CD4-positive, alpha-beta memory T cell (primary cell): ENCODE measurements at places on chromosomes 6 and 20.
A peak's percentile ranks its signal among the peaks of the same experiment; 100 is the strongest.

- DNase-seq = no peak
These were observed 48.9 kb upstream of the BHLHE23 start for GRCh38 chr20:63055575-63056235.

GRCh38 chr6:89951574-89952104, 57.4 kb downstream of the GJA10 start:
- DNase-seq = no peak

DNA sequence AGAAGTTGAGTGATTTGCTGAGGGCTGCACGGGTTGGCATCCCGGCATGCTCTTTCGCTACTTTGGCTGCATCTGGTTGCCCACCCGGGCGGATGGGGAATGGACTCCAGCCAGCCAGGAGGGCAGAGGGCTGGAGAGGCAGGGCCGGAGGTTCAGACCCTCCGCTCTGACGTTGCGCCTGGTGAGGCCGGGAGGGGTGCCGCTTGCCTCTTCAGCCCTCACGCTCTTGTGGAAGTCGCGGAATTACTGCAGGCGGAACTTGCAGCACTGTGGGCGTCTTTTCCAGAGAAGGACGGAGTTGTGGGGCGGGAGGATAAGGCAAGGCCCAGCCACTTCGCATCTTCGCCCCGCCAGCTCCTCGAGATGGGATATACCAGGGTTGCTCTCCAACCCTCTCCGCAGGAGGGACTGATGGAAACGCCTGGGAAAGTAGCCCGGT, 656 bp downstream of the RTEL1 start:
- no peak for DNase-seq

DNA sequence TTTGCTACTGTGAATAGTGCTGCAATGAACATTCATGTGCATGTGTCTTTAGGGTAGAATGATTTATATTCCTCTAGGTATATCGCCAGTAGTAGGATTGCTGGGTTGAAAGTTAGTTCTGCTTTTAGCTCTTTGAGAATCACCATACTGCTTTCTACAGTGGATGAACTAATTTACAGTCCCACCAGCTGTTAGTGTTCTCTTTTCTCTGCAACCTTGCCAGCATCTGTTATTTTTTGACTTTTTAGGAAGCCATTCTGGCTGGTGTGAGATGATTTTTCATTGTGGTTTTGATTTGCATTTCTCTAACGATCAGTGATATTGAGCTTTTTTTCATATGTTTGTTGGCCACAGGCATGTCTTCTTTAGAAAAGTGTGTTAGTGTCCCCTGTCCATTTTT, 40.0 kb downstream of the PLG start:
- DNase-seq = no peak

DNA sequence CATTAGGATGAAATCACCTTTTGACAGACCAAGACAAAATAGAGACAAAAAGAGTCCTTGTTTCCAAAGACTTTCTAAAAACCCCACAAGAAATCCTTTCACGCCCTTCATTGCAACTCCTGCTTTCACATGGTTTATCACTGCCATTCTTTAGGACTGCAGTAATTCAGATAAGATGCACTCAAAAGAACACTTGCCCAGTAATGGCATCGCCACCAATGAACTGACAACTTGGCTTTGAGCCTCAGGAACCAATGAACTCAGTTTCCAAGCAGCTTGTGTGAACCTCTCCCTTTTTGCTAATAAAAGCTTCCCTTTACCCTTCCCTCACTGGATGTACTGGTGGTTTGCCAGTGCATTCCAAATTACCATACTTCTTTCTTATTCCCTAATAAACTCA, 21.8 kb downstream of the OSTM1 start:
- no peak for DNase-seq

- DNase-seq = no peak
These were observed 97.0 kb downstream of the RREB1 start for GRCh38 chr6:7204726-7205125.

DNA sequence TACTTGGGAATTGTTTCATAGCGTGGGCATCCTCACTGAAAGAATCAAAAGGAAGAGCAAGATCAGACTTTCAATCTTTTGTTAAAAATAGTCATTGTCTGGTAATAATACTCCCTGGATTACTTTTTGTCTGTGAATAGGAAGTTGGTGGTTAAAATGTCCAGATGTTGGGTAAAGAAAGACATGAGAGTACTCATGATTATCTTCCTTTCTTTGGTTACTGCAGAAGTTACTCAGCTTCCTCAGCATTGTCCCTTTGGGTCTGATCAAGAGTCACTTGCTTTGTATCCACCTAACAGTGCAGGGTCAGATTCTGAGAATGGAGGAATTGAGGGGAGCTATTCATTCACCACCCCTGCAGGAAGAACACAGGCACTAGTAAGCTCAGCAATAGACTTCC, 54.6 kb downstream of the RIN2 start:
- DNase-seq = no peak

GRCh38 chr6:36853325-36853724, 14.1 kb upstream of the CPNE5 start:
- DNase-seq = no peak

GRCh38 chr6:40341726-40342125, 245.4 kb downstream of the LRFN2 start:
- DNase-seq = no peak

DNA sequence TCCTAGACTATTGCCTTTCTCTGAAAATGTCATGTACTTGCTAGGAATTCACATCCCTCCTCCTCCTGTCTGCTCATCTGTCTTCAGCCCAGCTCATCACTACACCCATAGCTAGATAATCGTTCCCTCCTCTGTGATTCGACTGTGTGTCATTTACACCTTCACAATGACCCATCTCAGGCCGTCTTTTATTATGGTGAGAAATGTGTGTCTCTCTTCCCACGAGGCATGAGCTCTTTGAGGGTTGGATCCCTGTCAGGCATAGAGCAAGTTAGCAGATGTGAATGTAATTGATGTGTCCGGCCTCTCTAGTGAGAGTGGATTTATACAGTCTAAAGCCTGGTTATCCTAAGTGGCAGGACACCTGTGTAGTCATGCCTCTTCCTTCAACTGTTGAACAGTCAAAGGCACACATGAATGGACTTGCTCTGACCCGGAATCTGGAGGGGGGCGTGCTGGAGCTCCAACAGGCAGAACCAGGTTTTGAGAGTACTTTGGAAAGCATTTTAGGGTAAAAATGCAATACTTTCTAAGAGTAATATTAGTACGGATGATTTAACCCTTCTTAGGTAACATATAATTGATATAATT, 182.1 kb downstream of the UTRN start:
- DNase-seq = no peak

DNA sequence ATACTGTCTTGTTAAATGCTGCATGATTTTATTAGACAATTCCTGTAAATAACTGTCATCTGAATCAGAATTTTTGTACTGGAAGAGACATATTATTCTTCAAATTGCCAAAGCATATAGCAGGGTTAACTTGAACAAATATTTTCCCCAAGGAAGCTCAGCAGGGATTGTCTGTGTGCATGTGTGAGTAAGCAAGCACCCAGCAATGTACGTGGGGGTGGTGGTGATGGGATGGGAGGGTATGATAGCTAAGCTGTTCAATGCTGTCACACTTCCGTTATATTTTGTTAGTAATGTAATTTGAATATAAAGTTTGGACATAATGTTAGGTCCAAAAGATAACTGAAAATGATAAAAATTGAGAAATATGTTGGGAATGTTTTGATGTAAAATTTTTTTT, 118.1 kb downstream of the MYB start:
- no peak for DNase-seq

- DNase-seq = no peak
These were observed 1.9 kb upstream of the NKAIN4 start for GRCh38 chr20:63255931-63256704.

GRCh38 chr20:50635676-50636600, 55.4 kb downstream of the RIPOR3 start:
- peak; percentile 46 for DNase-seq

DNA sequence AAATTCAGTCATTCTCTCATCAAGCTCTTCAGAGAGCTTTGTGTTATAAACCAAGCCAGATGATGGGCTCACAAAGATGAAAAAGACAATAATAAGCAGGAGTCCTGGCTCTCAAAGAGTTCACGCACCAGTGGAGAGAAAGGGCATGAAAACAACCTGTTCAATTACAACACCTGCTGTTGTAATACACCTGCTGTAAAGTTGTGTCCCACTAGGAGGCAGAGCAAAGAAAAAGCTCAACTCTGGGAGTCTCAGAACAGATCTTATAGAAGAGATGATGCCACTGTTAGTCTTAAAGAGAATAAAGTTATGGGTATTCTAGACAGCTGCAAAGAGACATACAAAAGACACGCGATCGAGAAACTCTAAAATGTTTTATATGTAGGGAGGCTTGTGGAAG, 100.6 kb downstream of the DCDC2 start:
- no peak for DNase-seq

- no peak for DNase-seq
These were observed 39.2 kb downstream of the BACH2 start for GRCh38 chr6:90257486-90257738.

- no peak for DNase-seq
These were observed 83.3 kb downstream of the SMPDL3A start for GRCh38 chr6:122872311-122872710.

GRCh38 chr20:36573103-36573797, at the start of gene TGIF2:
Gene TGIF2, plus strand, starts transcription at chr20:36573597. Its CDS starts 5,178 bp downstream, at chr20:36578775.
- DNase-seq = peak; percentile 92

GRCh38 chr6:36119209-36119608, 11.1 kb upstream of the MAPK13 start:
- DNase-seq = no peak

GRCh38 chr6:137744877-137745276, 122.2 kb upstream of the TNFAIP3 start:
- DNase-seq = no peak

- no peak for DNase-seq
These were observed 466.3 kb downstream of the CD83 start for GRCh38 chr6:14583826-14584225.

- DNase-seq = no peak
These were observed 108.0 kb downstream of the PPP1R14C start for GRCh38 chr6:150250826-150251225.

DNA sequence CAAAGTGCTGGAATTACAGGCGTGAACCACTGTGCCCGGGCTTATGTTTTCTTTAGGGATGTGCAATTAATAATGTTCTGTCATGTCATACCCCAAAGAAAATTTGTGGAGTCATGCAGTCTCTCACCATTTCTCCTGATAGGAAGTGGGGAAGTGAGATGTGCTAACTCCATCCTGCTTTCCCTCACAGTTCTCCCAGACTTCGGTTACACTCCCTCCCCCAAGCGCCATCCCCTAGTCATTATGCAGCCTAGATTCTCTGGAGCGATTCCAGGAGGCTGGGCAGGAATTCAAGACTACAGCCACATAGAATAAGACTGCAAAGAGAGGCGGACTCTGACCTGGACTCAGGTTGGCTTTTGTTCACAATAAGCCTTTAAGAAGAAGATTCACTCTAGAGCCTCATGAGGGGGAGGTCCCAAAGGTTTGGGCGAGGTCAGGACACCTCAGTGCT, 271.4 kb downstream of the ALDH8A1 start:
- DNase-seq = no peak

DNA sequence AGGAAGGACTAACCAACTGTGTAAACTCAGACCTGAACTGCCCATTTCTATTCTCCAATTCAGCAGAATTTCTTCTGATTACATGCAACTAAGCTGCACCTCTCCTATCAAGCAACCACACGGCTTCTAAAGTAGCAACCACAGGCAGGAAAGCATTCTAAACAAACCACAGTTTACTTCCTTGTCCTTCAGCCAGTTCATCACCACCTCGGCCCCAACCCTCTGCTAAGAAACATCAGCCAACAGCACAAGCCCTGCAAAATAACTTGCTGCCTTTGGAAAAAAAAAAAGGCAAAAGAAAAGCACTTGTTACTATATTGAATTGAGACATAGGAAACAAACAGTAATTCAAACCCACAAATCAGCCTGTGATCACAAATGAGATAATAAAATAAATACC, 140.3 kb downstream of the NFATC2 start:
- peak; percentile 66 for DNase-seq

GRCh38 chr6:31940256-31940664, 5.6 kb upstream of the CFB start:
- DNase-seq = no peak

GRCh38 chr6:1515280-1515679, 94.4 kb upstream of the FOXC1 start:
- DNase-seq = no peak

- DNase-seq = no peak
These were observed 27.4 kb downstream of the DDO start for GRCh38 chr6:110387986-110388385.

DNA sequence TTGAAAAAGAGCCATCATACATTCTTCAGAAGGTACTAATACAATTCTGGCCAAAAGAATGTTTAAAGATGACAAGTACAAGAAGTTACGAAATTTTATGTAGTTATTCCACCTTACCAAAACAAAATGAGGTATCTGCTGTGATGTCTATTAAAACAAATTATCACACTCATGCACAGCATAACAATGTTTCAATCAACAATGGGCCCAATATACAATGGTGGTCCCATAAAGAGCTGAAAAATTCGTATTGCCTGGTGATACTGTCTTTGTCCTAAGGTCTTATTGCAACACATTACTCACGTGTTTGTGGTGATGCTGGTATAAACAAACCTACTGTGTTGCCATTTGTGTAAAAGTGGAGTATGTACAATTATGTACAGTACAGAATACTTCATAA, 3.6 kb upstream of the NUP153 start:
- DNase-seq = no peak

- DNase-seq = no peak
These were observed 248.0 kb downstream of the PHF3 start for GRCh38 chr6:63883597-63883996.
